Kidney epithelial cell (primary cell): ENCODE measurements at places on chromosomes 13 and 19.
A peak's percentile ranks its signal among the peaks of the same experiment; 100 is the strongest.

DNA sequence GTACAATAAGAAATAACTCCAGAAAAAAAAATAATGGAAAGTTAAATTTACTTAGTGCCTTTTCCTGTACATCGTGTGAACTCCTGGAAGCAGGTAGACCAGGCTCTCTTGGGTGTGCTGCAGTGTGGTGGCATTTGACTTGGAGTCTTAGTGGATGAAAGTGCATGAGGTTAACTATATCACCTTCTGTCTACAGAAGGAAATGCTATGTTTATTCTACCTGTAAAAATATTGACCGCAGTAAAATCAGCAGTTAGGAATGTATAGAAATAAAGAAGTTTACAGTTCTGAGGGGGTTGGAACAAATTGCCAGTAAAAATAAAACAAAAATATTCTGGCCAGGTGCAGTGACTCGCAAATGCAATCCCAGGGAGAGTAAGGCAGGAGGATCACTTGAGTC lies 722.1 kb downstream of the LIG4 start:
- DNase-seq = no peak

- DNase-seq = no peak
Measured at GRCh38 chr19:31168106-31168625, 181.1 kb downstream of the TSHZ3 start.

GRCh38 chr19:48111280-48111679 lies 663 bp upstream of the PLA2G4C start:
- no peak for DNase-seq

DNA sequence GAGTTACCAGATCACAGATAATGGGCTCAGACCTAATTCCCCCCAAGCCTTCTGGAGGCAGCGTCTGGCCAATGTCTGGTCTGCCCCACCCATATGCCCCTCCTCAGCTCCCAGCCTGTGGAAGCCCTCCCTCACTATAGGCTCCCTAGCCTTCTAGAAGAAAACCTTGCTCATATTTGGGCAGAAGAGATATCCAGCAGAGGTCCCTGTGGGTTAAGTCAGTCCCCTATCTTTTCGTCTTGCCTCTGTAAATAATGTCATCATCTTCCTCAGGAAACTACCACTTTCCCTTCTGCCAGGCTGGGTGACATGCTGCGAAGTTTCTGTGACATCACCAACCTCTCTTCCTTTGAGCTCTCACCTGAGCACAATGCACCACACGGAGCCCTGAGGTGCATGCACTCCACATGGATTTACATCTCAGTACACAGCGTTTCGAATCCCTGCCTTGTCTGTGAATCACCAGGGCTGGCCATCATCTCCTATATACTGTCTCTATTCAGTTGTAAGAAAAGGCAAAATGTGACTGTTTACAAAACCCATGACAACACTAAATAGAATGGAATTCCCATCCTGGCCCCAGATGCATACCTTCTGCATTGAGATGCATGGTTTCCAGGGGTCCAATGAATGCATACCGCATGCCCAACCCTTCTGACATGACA lies 112.8 kb downstream of the CRYL1 start:
- DNase-seq = no peak

GRCh38 chr19:8387688-8388611 lies 2.2 kb upstream of the RAB11B start:
- no peak for DNase-seq

DNA sequence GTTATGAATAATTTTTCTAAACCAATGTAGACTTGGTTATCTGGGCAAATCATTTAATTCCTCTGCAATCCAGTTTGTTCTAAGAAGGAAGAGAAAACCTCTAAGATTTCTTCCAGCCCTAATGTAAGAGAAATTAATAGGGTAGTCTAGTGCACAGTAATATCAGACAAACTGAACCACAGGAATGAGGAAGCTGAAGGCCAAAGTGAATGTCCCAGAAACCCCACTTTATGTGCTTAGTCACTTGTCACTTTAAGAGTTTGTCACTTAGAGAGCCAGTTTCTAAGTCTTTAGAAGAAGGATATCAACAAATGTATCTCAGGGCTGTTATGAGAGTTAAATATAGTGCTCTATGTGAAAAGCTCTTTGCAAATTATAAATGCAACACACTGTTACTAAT lies 750.6 kb downstream of the DIAPH3 start:
- DNase-seq = no peak

GRCh38 chr13:71607575-71607974 lies 259.4 kb downstream of the DACH1 start:
- DNase-seq = no peak

GRCh38 chr13:98377635-98378378 lies 199.1 kb downstream of the STK24 start:
- DNase-seq = no peak

DNA sequence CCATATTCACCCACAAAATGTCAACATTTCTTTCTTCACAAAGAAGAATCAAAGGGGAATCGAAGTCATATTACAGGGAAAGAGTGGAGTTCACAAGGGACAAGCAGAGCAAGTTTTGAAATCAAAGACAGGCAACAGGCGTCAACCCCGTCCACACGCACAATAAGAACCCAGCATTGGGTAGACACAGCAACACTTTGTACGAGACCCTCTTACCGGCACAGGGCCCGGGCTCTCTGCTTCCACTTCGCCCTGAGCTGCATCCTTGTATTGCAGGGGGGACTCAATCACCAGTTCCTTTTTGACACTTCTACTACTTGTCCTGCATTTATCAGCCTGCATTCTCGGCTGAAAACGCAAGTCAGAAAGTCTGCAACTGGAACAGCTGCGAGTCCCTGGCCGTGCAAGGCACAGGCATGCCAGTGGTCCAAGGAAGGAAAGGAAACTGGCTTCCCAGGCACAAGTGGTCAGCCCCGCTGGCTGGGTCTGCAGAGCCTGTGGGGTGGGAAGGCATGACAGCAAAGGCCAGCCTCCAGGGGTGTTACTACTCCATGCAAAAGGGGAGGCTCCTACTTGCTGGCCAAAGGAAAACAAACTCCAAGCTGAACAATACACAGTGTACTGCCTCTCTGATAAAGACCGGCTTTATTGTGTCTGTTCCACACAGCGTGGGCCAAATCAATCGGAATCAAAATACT lies at the start of gene DOCK9:
TSS of gene DOCK9 (minus strand) at position 497 of the 698 bp plus-strand sequence. CDS start at position 342, 155 bp downstream.
- DNase-seq = peak; percentile 52

GRCh38 chr13:62387647-62388046 lies 972.0 kb upstream of the PCDH20 start:
- DNase-seq = no peak

- DNase-seq = no peak
Measured at GRCh38 chr13:42873081-42873480, 91.7 kb downstream of the FAM216B start.
